Amygdala (tissue), 56 donors: ENCODE measurements at places on chromosomes 7 and 10.

GRCh38 chr10:75441682-75442081 is 10.3 kb downstream of the LRMDA start:
- no peak for DNase-seq

GRCh38 chr7:36942025-36942424 is 217.7 kb upstream of the AOAH start:
- DNase-seq: no peak

- DNase-seq: no peak
Observed at GRCh38 chr7:16171928-16172327, 249.4 kb downstream of the CRPPA start.

DNA sequence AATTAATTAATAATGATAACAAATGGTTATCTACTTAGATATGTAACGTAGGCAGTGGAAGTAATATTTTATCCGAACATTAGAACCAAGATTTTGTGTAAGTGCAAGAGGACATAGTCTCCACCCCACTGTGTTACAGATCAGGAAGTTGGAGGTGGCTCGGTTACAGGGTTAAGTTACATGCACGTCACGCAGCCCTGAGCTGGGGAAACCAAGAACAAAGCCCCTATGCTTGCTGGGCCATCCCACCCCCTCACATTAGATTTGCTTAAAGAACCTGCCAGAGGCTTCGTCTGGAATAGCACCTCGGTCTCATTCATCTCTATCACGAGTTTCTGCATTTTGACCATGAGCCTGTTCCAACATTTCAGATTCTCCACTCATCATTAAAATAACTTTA is 214.1 kb downstream of the ADARB2 start:
- DNase-seq: no peak

DNA sequence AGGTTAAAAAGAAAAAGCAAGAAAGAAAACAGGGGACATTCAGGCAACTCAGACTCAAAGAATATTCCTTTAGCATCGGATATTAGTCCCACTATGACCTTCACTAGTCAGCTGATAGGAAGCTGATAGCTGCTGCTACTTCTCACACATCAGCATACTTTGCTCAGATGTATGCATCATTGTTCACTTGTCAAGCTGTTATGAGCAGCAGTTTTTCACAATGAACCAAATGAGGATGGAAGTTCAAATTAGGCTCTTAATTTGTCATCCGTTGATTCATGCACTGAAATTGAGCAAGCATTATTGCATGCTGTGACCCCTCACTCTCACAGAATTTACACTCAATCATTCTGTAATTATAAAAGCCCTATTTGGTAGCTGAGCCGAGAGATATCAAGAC is 257.7 kb downstream of the SNX13 start:
- DNase-seq: no peak

DNA sequence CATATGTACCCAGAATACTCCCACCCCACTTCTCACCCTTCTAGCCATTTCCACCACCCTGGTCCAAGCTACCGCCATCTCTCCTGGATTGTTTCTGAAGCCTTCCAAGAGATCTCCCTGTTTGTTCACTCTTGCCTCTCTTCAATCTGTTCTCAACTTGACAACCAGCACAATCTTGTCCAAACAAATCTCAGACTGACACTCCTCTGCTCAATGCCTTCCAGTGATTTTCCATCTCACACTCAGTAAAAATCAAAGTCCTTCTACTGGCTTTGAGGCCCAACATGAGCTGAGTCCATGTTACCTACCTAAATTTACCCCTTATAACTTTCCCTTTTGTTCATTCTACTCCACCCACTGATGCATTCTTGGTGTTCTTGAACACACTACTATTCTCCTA is 33.2 kb upstream of the TMEM140 start:
- no peak for DNase-seq

DNA sequence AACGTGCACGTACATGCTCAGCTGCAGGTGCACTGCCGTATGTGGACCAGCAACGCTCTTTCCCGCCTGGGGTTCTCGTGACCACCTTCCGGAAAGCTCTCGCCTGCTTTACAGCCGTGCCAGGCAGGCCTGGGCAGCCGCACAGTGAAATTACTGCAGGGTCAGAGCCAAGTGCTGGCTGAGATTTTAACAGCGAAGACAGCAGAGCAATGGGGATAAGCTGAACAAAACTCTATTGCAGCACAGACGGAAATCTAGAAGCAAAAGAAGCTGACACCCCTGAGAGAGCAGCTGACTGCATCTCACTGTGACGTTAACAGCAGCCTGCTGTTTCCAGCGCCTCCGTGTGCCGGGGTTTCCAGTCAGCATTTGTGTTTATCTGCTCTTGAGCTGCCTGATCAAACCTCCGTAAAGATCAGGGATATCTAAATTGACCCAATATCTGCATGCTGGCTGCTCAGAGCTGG is 179.0 kb downstream of the DIP2C start:
- peak; percentile 67 for DNase-seq

GRCh38 chr10:63143987-63144386 is 10.9 kb downstream of the NRBF2 start:
- no peak for DNase-seq

- no peak for DNase-seq
Observed at GRCh38 chr10:13395540-13395939, 47.4 kb upstream of the SEPHS1 start.

DNA sequence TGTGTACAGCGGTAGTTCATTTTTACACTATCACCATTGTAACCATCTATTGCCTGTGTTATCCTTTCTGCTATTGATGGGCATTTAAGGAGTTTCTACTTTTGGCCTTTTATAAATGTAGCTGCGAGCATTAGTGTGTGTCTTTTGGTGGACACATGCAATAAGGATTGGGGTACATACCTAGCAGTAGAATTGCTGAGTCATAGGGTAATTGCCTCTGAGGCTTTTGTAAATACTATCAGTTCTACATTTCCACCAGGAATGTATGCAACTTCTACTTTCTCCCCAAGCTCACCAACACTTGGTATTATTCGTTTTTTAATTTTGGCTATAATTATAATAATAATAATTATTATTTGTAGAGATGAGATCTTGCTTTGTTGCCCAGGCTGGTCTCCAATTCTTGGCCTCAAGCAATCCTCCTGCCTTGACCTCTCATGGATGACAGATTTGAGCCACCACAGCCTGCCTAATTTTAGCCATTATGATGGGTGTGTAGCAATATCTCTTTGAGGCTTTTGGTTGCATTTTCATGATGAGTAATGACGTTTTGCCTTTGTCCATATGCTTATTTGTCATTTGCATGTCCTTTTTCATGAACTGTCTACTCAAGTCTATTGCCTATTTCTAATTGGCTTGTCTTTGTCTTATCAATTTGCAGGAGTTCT is 277.0 kb downstream of the ACTR3B start:
- no peak for DNase-seq

GRCh38 chr7:100773491-100773890 is 40.1 kb downstream of the ZAN start:
- DNase-seq: no peak

DNA sequence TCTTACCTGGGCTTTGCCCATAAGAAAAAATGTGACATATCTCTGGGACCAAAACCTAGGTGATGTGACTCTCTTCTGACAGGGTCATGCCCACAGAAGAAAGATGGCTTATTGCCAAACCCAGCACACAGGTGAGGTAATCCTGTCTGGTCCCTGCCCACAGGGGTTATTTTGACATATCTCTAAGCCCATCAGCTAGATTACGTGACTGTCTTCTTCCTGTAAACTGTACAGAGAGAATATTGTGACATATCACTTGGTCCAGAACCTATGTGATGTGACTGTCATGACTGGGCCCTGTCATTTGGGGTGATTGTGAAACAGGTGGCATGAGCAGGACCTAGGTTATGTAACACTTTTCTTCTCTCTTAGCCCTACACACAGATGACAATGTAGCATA is 48.8 kb upstream of the ZNF680 start:
- no peak for DNase-seq

- no peak for DNase-seq
Observed at GRCh38 chr10:73494213-73494612, 1.6 kb downstream of the PPP3CB start.

GRCh38 chr10:126049759-126050700 is 153.7 kb downstream of the FANK1 start:
- DNase-seq: no peak

DNA sequence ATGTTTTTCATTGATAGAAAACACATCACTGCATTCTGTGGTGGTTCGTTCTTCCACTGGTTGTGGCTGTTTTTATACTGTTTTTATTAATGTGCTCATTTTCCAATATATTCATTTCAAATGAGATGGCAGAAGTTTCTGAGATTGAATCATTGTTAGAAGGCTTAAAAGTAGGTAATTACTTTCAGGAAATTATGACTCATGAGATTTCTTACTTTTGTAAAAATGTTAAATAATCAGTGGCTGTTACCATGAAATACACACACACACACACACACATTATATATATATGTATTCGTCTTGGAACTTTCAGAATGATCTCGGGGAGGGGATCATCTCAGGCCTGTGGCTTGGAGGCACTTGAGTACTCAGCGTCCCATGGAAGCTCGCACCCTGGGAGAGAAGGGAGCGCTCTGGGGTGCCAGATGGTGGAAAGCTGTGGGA is 66.1 kb downstream of the ZMYND11 start:
- no peak for DNase-seq

GRCh38 chr10:119206603-119207365 is 587 bp upstream of the GRK5 start:
- peak; percentile 35 for DNase-seq

GRCh38 chr10:91284486-91285090 is 64.1 kb downstream of the PCGF5 start:
- DNase-seq: no peak

- no peak for DNase-seq
Observed at GRCh38 chr7:16318989-16319915, 102.1 kb downstream of the CRPPA start.

DNA sequence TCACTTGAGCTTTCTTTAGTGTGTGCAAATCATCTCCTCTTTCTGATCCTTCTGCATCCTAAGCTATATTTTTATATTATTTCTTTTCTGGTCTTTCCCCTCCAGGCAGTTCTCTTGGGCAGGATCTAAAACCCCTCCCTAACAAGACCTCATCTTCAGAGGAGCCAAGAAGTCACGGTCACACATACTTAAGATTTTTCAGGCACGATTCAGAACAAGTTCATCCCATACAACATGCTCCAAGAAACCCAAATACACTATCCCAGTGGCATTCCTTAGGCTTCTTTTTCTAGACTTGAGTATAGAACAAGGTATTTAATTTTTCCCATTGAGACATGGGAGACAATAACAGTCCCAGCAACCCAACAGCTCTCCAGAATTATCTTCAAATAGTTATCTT is 1251.5 kb downstream of the DNAJB9 start:
- DNase-seq: no peak

- no peak for DNase-seq
Observed at GRCh38 chr10:101207026-101207425, 22.2 kb downstream of the LBX1 start.

DNA sequence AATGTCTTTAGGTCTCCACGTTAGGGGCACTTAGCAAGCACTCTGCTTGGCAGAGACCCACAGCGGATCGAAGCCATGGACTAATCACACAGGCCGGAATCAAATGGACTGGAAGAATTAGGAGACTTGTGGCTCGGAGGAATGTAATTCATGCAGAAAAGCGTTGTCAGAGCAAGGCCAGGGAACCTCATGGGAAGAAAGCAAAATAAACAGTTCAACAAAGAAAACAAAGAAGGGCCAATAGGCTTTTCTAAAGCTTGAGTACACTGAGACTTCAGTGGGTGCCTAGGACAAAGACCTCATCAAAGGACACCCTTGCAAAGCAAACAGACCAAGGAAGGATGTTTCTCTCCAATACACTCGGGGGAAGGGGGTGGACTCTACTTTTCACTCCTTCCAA is 171.1 kb downstream of the GLI3 start:
- no peak for DNase-seq

- DNase-seq: no peak
Observed at GRCh38 chr10:78457804-78458482, 424.3 kb downstream of the RPS24 start.

- DNase-seq: peak; percentile 13
Observed at GRCh38 chr7:47266131-47266706, 315.7 kb downstream of the TNS3 start.

DNA sequence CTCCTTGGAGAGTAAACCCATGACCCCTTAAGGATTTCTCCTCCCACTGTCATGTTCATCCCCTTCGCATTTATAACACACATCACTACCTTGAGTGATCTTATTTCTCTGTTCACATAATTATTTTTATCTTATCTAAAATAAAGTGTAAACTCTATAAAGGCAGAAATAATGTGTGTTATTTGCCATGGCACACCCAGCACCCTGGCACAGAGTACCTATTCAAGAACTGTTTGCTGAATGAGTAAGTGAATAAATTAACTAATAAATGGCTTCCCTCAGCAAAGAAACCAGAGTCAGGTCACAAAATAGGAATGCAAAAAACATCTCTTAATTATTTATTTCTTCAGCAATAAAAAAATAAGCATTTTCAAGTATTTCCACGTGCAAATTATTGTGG is 330.3 kb upstream of the GHITM start:
- DNase-seq: no peak

- DNase-seq: no peak
Observed at GRCh38 chr7:28036696-28037095, 143.9 kb downstream of the JAZF1 start.

- DNase-seq: no peak
Observed at GRCh38 chr10:101835362-101835761, 8.2 kb downstream of the KCNIP2 start.

GRCh38 chr10:120423431-120424197 is 33.4 kb upstream of the PLPP4 start:
- no peak for DNase-seq

DNA sequence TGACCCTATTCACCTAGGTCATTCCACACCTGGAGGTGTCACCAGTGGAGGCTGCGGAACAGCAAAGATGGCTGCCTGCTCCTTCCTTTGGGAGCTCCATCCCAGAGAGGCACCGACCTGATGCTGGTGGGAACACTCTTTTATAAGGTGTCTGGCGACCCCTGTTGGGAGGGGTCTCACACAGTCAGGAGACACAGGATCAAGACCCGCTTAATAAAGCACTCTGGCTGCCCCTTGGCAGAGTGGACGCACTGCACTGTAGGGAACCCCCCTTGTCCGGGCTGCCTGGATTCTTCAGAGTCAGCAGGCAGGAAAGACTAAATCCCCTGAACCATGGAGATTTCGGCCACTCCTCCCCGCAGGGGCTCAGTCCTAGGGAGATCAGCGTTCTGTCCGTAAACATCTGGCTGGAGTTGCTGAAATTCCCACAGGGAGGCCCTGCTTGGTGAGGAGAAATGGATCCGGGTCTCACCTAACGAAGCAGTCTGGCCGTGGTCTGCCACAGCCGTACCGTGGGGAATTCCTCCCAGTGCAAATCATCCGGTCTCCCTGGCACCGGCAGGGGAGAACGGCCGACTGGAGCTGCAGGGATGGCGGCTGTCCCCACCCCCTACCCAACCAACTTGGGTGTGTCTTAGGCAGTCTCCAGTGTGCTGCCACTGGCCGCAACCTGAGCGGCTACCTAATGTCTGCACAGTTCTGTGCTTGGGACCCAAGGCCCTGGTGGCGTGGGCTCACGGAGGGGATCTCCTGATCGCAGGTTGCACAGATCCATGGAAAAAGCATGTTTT is 66.1 kb downstream of the LSMEM1 start:
- DNase-seq: no peak

GRCh38 chr10:86169506-86170254 is 196.9 kb downstream of the GRID1 start:
- no peak for DNase-seq
